CD4-positive, alpha-beta T cell treated with Interleukin-2 at 100 ng/mL for 4 hours (primary cell): ENCODE measurements at places on chromosomes 5 and 9.

DNA sequence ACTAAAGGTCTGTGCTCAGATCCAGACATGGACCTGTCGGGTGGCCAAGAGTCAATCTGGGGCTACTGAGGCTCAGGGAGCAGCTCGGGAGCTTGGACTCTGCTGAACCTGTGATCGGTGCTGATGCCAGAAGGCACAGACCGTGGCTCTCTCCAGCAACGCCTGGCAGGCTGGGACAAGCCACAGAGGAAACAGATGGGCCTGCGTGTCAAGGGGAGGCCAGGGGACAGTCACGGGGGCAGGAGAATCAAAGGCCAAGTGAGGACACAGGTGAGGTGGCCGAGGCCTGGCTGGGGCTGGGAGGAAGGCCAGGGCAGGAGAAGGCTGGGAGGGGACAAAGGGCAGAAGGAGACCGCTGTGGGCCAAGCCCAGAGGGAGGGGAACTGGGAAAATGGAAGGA, 43.4 kb downstream of the EPB41L4B start:
- no peak for DNase-seq

- DNase-seq = no peak
These were observed 724 bp downstream of the NR2F1-AS1 start for GRCh38 chr5:93580063-93580926.

DNA sequence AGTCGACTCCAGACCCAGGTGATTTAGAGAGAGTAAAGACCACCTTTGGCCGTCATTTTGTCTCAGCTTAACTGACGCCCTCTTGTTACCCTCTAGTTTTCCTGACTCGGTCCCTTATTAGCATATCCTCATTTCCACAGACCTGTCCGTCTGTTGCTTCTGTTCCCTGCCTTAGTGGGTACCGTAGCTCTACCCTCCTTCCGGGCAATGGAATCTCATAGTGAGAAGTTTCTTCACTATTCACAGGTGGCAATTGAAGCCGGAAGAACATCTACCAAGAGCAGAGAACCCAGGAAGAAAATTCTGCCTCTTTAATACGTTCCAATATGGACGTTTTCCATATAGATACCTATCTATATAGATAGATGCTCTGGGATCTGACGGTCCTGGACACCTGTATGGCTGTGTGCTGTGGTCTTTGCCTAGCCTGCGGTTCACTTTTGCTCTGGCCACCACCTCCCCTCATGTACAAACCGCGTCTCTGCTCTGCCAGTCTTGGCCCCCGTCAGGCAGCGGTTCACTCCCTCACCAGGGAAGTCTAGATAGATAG, 652 bp upstream of the TMEM161B start:
- DNase-seq = peak; percentile 29

DNA sequence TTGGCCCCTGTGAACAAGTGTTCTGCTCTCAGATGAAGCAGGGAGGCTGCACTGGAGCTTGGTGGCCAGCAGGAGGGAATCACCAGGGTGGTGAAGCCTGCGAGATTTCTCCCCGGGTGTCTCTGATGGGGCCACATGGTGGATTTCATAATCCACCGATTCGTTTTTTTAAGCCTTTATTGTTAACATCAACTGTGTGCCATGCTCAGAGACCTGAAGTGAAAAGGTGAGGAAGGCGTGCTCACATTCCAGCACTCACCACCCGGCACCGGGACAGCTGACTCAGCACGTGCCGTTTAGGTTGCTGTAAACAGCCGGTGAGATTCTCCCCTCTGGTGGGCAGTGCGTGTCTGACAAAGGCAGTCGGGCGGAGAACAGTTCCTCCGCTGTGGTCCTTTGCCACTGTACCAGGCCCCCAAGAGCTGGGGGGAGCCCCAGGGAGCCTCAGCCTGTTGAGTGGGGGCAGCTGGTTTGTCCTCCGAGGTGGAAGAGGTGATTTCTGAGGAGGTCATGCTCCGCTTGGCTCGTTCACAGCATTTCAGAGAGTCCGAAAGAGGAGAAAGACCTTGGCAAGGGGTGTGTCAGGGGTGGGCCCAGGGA, 12.7 kb upstream of the AHRR start:
- DNase-seq = no peak

GRCh38 chr9:109316207-109316640, 4.6 kb downstream of the EPB41L4B start:
- no peak for DNase-seq

DNA sequence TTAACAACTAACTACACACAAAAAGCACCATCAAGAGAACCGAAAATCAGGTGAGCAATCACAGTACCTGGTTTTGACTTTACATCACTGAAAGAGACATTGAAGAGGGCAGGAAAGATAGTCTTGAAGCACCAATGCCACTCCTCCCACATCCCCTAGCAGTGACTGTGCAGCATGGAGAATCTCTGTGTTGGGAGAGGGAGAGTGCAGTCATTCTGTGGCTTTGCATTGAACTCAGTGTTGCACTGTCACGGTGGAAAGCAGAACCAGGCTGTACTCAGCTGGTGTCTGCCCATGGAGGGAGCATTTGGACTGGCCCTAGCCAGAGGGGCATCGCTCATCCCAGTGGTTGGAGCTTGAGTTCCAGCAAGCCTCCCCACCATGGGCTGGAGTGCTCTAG, 40.4 kb downstream of the C5 start:
- no peak for DNase-seq

DNA sequence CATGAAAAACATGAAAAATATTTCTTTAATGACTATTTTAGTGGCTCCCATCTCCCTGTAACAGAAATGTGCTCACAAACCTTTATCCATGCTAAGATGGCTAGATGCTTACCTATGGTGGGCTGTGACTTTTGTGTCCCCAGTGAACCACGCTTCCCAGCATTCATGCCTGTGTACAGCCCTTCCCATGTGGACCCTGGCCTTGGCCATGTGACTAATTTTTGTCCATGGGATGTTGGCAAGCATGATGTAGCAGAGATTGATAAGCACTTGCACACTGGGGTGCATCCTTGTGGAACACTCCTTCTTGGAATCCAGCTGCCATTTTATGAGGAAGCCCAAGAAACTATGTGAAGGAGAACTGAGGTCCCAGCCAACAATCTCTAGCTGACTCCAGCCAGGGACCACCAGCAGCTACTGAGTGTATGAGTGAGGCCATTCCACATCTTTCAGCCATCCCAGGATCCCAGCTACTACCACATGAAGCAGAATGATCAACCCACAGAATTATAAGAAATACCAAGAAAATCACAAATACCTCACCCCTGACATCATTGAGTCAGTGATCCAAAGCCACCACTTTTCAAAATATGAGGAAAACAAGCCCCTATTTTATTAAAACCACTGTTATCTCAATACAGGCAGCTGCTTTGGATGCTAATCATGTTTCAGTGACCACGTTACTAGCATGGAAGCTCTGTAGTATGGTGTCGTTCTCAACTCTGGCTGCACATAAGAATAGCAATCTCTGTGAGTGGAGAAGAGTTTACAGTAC, 16.1 kb upstream of the RAI14 start:
- DNase-seq = no peak

GRCh38 chr5:146248561-146248960, 45.2 kb downstream of the RBM27 start:
- no peak for DNase-seq

DNA sequence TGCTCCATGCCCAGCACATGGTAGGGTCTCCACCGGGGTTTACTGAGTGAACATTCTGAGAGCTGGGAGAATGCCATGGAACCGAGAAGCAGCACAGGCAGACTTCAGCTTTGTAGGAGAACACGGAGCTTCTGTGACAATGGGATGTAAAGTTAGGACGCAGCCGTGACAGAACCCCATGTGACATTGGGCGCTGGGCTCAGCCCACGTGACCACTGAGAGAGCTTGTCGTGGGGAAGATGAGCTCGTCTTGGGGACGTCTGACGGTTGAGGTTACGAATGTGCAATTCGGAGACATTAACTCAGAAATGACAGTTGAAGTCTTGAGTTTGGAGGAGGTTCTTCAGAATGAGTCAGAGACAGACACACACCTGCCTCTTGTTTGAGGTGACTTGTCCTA, 13.5 kb downstream of the SDHA start:
- DNase-seq = no peak

DNA sequence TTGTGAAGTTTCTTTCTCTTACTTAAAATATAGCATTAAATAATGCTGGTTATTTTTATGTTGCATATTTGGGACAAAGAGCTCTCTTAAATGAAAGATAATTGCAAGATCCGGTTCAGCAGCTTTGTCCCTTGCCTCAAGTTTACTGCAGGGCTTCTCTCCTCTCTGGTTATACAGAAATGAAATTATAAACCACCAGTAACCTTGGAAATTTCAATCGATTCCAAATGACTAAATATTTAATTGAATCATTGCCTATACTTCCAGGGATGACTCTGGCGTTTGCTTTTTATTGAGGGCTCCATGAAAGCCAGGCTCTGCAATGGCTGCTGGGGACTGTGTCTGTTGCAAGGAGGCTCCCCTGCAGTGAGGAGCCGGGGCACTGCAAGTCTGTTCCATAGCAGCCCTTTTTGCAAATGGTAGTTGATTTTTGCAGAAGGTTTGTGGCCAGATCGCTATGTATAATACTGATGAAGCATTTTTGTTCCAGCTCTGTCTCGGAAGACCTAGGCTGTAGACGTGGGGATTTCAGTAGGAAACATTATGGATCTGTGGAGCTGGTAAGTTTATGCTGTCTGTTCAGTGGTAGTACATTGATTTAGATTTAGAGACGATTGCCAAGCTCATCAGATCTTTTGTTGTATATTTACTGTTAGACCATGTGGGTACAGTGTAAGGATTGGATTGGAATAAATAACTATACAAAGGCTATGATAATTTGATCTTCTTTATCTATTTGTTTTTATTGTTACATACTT, at the start of gene GARNL3:
TSS of gene GARNL3 (plus strand) at position 313 of the 758 bp plus-strand sequence. CDS start at position 417, 104 bp downstream.
- no peak for DNase-seq

DNA sequence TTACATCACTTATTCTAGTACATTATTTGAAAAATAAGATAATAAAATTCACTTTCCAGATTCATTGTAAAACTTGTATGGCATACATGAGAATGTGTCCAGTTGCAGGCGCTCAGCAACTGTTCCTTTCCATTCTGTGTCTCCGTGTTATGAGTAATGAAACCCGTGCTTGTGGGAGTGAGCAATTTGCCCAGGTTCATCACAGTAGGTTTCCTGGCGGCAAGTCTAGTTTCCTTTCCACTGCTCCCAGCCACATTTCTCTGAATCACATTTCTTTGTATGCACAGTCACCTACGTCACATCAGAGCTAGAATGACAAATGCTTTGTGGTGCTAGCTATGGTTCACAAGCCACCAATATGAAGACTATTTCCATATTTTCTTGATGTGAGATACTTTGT, 39.9 kb downstream of the MOCS2 start:
- DNase-seq = peak; percentile 38

DNA sequence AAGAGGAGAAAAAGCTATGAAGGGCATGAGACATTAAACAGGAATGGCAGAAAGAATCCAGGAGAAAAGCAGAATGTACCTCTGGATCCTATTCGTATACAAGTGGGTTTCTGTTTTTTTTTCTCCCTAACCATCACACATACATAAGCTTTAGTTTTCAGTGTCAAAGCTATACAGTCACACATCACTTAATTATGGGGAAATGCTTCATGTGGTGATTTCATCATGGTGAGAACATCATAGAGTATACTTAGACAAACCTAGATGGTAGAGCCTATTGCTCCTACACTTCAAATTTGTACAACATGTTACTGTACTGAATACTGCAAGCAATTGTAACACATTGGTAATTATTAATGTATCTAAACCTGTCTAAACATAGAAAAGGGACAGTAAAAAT, 290.6 kb downstream of the AOPEP start:
- no peak for DNase-seq

- no peak for DNase-seq
These were observed 75.4 kb downstream of the SLF1 start for GRCh38 chr5:94693845-94694370.

DNA sequence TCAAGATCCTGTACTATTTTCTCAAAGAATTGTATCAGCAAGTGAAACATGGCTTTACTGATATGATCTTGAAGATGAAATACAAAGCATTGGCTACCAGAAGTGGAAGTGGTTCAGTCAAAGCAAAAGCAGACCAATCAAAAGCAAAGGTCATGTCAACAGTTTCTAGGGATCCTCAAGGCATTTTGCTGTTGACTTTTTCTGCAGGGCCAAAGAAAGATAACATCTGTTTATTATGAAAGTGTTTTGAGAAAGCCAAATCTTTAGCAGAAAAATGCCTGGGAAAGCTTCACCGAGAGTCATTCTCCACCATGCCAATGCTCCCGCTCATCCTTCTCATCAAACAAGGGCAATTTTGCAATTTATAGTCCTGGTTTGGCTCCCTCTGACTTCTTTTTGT, 90.3 kb upstream of the ACO1 start:
- DNase-seq = no peak

GRCh38 chr5:155938051-155938450, 388.9 kb upstream of the SGCD start:
- no peak for DNase-seq

DNA sequence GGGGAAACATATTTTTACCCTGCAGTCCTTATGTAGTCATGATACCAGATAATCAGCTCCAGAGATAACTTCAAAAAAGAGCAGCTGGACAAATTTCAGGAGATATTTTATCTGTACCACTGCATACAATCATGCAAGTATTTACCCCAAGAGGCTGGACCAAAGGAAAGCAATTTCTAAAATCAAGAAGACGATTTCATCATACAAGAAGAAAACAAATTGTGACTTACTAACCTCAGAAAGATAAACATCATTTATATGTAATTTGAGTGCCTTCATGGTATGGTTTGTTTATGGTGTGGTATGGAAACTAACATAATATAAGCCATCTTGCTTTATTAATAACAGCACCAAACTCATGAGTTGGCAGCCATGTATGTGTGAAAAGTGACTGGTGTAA, 603.6 kb downstream of the PSAT1 start:
- DNase-seq = no peak

DNA sequence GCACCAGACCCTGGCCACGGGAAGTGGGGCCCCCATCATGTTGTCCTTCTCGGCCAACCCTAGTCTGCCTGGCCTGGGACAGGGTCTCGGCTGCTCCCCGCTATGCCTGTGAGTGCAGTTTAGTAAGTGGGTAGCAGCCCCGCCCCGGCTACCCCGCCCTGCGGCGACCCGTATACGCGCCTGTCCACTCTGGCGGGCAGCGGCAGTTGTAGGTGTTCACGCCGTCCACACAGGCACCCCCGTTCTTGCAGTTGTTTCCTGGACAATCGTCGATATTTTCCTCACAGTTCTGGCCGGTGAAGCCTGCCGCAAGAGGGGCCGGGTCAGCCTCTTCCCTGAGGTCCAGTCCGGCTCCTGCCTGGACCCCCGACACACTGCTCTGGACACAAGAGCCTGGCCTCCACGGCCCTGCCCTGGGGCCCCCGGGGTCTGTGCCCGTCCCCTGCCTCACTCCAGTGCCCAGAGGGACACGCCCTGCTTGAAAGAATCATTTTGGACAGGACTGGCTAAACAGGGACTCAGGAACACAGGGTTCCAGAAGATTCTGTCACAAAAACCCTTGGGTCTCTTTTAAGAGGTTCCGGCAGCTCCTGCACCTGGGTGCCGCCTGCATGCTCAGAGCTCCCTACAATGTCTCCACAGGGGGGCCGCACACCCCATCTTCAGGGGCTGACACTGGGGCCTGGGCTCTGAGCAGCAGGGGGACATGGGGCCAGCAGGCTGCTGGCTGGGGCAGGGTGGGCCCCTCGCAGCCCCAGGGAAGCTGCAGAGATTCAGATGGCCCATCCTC, 26.4 kb downstream of the NOTCH1 start:
- DNase-seq = no peak
